ENCODE measurements at places on chromosomes 5 and 9. TPM values are rescaled to one million over a fixed set of nuclear protein-coding genes. Genes with fewer than 3 reads are reported as not detected.

DNA sequence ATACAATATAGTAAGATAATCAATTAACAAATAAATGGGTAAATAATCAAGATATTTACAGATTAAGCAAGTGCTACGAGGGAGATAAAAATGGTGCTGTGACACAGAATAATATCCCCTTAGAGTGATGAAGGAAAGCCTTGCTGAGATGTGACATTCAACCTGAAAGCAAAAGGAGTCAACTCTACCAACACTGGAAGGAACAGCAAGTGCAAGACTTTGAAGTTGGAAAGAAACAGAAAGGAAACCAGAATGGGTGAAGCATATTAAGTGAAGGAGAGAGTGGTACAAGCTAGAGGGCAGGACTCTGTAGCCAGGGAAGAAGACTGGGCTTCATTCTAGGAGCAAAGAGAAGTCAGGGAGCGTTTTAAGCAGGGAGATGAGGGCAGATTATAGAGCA is 12.2 kb upstream of the MEGF9 start:
- no peak for DNase-seq

GRCh38 chr5:67315082-67315989 is 118.7 kb upstream of the CD180 start:
- DNase-seq: no peak

- no peak for DNase-seq
These were observed 62.8 kb upstream of the CPEB4 start for GRCh38 chr5:173825215-173825865.

DNA sequence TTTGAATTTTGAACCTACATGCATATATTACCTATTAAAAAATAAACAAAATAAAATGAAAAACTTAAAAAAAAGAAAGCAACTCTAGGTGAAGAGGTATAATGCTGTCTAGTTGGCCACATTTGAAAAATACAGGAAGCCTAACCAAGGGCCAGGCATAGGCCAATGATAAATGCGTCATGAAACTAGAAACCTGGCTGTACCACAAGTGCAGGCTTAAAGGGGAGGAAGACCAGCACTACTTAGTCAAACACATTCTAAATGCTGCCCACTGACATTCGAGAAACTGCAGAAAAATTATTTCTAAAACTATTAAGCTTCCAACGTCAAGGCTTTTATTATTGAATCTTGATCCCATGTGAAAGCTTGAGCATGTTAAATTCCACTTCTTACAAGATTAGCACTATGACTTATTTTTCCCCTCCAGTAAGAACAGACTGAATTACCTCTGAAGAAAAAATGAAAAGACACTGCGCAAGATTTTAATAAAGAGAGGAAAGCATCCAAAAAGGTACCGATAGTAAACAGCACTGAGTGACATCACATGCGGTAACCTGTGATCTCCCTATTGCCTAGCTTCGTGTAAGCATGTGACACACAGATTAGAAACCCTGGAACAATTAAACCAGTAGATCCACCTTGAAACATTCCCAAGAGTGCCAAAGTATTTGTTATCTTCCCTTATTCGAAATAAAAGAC is 16.2 kb downstream of the CDC14B start:
- no peak for DNase-seq

The TRIM14 gene
- 10.1 TPM for polyA plus RNA-seq

The PRKAA1 gene
- 63.3 TPM for polyA plus RNA-seq

The FAM151B gene
- 2.3 TPM for polyA plus RNA-seq

The LHX6 gene
- polyA plus RNA-seq: 0.14 TPM

The DBH gene
- polyA plus RNA-seq: not detected

The TSSK1B gene
- not detected for polyA plus RNA-seq
